SK-MEL-5 (cell line): ENCODE measurements at places on chromosomes 7 and 10.
A peak's percentile ranks its signal among the peaks of the same experiment; 100 is the strongest.

DNA sequence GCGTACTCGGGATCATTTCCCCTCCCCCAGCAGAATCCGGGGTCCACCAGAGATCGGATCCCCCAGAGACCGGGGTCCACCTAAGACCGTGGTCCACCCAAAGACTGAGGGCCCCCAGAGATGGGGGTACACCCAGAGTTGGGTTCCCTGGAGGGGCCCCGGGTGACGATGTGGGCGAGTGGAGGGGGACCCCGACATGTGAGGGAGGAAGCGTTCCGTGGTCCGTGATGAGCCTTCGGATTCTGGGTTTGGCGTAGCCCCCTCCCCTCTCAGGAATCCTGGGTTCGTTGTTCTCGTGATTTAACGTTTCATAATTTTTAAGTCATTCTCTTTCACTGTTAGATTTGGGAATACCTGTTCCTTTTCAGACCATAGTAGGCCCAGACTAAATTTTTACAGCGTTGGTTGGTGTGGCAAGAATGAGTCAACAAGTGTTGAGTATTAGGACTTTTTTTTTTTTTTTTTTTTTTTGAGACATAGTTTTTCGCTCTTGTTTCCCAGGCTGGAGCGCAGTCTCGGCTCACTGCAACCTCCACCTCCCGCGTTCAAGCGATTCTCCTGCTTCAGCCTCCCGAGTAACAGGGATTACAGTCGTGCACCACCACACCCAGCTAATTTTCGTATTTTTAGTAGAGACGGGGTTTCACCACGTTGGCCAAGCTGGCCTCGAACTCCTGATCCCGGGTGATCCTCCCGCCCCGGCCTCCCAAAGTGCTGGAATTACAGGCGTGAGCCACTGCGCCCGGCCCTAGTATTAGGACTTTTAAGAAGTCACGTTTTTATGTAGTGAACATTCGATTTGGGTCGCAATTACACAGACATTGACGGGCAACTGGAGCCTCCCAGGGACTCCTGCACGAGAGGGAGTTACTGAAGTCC lies 672 bp downstream of the GTPBP4 start:
- DNase-seq: no peak

DNA sequence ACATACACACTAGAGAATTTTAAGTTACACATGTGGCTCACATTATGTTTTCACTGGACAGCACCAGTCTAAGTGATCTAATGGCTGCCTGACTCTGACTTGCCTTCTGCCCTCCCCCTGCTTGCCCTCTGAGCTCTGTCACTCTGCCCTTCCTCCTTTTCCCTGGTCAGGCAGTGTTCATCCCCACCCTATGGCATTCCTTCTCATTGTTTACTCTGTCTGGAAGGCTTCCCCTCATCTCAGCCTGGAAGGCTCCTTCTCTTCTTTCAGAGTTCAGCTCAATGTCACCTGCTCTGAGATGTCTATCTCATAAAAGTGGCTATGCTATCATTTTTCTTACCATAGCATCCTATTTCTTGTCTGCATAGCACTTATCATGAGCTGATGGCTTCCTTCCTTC lies 305.7 kb downstream of the BMPER start:
- DNase-seq: no peak

DNA sequence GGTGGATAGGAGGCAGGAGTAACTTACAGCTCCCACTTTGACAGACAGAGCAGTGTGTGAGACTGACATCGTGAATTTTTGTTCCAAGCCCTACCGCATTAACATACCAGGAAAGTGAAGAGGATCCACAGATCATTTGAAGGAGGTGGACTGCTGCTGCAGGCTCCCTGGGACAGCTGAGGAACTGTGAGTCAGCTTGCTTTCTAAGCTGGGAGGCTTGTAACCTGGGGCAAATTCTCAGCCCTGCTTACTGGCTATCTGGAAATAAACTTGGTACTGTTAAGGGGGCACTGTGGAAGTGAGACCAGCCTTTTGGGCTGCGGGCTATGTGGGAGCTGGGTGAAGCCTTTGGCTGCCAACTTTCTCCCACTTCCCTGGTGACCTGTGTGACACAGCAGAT lies 1202.5 kb downstream of the DNAJB9 start:
- DNase-seq: no peak

GRCh38 chr7:44320141-44320540 lies 5.3 kb downstream of the CAMK2B start:
- DNase-seq: no peak

GRCh38 chr10:5234106-5234860 lies 37.6 kb downstream of the AKR1C4 start:
- DNase-seq: no peak

DNA sequence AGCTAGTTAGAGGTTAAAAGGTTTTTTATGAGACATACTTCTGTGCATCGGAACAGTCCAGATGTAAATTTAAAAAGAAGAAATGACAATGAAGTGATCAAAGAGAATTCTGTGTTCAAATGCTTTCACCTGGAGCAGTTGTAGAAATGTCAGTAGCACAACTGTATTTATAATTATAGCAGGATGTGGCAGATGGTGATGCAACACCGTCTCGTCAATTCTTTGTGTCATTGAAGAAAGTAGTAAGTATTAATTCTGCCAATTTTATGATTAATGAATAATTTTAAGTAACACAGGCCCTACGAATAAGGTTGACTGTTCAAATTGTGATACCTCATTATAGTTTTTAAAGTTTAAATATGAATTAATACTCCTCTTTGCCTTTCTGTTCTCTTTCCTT lies 171.1 kb downstream of the ADK start:
- no peak for DNase-seq

DNA sequence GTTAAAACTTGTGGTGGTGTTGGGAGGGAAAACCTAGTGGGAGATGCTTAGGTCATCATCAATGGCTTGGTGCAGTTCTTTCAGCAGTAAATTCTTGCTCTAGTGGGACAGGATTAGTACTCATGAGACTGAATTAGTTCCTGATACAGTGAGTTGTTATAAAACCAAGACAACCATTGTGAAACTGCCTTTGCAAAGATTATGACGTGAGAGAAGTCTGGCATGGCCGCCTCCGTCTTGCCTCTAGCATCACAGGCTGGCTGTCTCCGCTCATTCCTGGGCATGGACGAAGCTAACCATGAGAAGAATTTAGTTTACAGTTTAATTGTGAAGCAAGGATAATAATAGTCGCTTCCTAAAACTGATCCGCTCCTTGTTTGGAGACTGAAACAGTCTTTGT lies 186.4 kb downstream of the KIF20B start:
- DNase-seq: peak; percentile 6

- DNase-seq: no peak
Observed at GRCh38 chr7:73313521-73313906, 4.9 kb upstream of the NSUN5 start.

DNA sequence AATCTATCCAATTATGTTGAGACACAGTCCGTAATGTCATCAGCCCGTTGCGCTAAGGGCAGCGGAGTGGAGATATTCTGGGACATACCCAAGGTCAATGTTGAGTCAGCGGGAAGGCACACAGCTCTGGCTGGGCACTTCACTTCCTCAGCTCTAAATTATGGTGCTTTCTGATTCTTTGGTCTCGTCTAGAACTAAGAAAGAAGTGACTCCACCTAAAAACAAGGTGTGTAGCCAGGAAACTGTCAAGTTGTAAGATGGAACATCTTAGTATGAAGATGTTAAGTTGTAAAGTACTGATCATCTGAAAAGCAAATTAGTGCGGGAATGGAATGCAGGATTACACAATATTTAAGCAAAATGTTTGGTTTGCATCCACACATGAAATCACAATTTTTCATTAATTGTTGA lies 43.1 kb downstream of the BAIAP2L1 start:
- DNase-seq: no peak

DNA sequence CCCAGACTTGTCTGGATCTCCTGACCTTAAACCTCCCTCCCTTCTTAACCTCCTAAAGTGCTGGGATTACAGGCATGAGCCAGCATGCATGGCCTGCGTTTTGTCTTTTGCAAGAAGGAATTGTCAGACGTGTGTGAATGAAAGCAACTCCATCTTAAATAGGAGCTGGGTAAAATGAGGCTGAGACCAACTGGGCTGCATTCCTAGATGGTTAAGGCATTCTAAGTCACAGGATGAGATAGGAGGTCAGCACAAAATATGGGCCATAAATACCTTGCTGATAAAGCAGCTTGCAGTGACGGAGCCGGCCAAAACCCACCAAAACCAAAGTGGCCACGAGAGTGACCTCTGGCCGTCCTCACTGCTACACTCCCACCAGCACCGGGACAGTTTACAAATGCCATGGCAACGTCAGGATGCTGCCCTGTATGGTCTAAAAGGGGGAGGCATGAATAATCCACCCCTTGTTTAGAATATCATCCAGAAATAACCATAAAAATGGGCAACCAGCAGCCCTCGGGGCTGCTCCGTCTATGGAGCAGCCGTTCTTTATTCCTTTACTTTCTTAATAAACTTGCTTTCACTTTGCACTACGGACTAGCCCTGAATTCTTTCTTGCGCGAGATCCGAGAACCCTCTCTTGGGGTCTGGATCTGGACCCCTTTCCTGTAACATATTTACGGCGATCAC lies 41.2 kb upstream of the SDK1 start:
- no peak for DNase-seq
